Hippocampal formation (tissue), 2 donors: ENCODE measurements at places on chromosomes 2 and 18.

GRCh38 chr2:204643326-204643725, 98.1 kb downstream of the PARD3B start:
- DNase-seq: no peak

DNA sequence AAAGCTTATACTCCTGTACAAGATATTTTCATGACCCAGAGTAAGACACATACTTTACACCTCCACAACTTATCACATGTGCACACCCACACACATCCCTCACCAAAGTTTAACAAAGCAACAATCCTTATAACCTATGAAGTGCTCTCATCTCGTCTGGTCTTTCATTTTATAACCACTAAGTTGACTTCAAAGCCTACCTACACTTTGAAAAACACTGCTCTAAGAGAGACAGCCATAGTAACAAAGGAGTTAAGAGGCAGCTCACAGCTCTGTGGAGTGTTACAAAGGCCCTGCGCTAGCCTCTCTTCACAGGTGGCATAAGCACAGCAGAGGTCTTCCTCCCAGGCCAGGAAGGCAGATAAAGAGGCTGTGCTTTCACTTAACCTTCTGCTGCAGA, 69.7 kb upstream of the TMEM200C start:
- no peak for DNase-seq

- no peak for DNase-seq
Measured at GRCh38 chr2:152418688-152419087, 83.7 kb downstream of the FMNL2 start.

DNA sequence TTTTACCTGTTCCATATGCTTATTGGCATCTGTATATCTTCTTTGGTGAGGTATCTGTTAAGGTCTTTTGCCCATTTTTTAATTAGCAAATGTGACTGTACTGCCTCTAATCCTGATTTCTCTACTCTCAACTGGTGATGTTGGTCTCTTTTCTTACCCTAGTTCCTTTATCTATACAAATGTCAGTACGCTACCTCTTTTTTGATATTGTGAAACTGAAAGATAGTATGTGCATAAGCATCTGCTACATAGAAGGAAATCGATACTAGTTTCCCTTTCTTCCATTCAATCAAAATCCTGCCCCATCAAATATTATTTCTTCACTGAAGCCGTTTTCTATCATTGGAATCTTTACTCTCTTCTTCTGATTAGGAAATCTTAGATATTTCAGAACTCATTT, 194.9 kb upstream of the SPOPL start:
- no peak for DNase-seq

GRCh38 chr2:135954020-135954601, 31.3 kb downstream of the DARS1 start:
- no peak for DNase-seq

GRCh38 chr18:79789901-79790890, 7.5 kb upstream of the KCNG2 start:
- DNase-seq: no peak

DNA sequence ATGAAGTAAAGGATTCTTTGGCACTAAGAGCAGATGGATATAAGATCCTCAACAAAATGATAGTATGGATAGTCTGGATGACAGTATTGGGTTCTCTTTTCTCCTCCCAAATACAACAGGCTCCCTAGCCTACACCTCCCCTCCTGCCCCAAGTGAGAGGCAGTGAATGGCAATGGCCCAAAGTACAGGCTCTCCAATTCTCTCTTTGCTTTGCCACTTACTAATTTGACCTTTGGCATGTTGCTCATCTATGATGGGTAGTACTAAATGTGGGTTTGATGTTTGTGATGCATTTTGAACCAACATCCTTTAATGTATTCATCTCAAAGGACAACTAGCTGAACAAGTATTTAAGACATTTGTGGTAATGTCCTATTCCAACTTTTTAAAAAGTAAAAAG, 65.9 kb downstream of the EIF5B start:
- DNase-seq: no peak

DNA sequence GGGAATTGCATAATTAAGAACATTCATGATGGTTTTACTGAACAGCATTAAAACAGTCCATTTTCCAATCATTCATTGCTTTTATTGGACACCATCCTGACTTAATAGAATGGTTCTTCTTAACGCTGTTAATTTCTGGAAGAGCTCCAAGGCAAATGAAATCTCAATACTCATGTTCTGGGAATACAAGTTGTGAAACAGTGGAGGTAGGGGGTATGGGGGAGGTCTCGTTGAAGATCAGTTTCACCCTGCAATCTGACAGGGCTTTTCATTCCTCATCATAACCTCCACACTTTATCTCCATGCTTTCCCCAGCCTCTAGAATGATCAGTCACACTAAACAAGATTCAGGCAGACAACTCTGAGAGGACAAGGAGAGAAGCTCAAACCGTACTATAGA, 113.6 kb downstream of the ETAA1 start:
- no peak for DNase-seq
